ENCODE measurements at places on chromosomes 5 and 9.
A peak's percentile ranks its signal among the peaks of the same experiment; 100 is the strongest.

- no peak for DNase-seq
Measured at GRCh38 chr5:34660444-34660843, 4.3 kb downstream of the RAI14 start.

DNA sequence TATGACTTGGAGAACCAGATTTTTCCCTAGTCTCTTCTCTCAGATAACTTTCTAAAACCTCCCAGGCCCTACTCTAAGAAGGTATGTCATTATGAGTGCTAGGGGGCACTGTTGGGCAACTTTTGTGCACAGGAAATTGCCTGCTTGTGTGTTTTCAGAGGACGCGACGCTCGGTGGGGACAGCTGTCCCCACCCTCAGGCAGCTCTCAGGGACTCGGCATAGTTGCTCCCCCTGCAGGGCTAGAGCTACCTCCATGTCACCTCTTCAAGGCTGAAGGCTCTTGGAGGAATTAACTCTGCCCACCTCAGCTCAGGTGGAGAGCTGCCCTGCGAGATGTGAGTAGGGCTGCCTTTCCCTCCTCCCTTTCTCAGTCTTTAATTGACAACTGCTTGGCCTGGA lies 10.2 kb upstream of the TIFAB start:
- DNase-seq, result peak; percentile 15

DNA sequence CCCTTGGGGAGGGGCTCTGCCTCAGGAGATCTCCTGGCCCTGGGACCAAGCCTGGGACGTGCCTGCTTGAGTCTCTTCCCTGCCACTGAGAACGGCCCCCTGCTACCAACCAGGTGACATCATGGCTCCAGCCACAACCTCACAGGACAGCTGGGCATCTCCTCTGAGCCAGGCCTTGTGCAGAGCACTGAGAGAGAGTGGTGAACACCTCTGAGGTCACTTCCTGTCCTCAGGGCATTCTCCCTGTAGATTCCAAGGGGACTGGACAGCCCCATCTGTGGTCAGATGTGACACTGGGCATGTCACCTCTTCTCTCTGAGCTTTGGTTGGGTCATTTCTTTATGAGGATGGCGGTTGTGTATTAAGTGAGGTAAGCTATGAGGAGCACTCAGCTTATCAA lies 172.0 kb downstream of the MELK start:
- DNase-seq, result no peak

- no peak for DNase-seq
Measured at GRCh38 chr9:72588336-72588735, 66.9 kb downstream of the TMC1 start.

DNA sequence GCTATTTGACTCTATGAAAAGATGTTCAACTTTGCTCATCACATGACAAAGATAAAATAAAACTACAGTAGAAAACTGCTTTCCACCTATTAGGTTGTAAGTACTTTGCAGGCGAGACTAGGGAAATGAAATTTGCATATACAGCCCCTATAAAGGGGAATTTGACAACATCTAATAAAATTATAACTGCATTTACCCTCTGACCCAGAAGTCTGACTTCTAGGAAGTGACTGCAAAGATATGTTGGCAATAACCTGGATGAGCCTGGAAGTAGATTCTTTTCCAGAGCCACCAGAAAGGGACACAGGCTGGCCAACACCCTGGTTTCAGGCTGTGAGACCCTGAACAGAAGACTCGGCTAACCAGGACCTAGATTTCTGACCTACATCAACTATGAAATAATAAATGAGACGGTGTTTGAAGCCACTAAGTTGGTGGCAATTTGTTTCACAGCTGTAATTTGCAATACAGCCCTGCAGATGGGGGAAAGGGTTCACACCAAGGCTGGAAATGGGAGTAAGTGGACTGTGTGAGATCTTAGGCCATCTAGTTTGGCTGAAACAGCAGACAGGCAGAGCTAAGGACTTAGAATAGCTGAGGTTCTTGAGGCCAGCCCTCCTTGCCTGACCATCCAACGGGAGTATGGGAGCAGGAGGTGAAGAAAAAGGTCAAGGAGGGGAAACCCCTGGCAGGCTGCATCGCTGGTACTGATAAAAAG lies 106.6 kb downstream of the SIL1 start:
- no peak for DNase-seq

- DNase-seq, result no peak
Measured at GRCh38 chr5:13574574-13574973, 369.9 kb downstream of the DNAH5 start.

- DNase-seq, result no peak
Measured at GRCh38 chr9:36382484-36382883, 17.6 kb downstream of the RNF38 start.

- no peak for DNase-seq
Measured at GRCh38 chr5:152694231-152694630, 289.2 kb upstream of the NMUR2 start.

GRCh38 chr5:57414191-57414590 lies 68.4 kb downstream of the ACTBL2 start:
- no peak for DNase-seq

DNA sequence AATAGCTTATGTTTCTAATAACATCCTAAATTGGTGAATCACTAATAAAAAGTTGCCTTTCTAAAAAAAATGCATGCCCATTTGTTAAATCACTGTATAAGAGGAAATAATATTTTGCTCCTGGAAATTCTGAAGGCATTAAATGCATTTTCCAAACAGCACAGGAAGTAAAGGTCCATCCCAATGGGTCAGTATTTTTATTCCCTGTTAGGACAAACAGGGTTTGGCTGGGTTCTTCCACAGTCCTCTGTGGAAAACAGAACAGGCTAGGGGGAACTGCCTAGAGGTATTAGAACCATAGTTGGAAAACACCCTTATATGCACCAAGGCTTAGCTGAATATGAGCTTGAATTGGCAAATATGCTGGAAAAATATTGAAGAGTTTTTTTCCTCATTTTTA lies 85.2 kb downstream of the OXCT1 start:
- peak; percentile 68 for DNase-seq

DNA sequence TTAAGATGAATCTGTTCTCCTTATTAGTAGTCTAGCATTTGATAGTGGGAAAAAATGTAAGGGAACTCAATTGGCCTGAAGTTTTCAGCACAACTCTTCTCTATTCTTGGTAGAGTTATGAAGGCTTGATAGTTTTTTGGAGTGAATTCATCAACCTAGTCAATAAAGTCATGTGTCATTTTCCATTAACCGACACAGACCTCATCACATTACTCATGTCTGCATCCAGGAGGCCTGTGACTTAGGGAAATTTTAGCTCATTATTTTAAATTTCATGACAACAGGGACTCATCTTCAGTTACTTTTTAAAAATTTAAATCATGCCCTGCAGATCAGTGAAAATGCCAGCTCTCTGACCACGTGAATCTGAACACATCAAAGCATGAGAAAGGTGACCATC lies 63.3 kb downstream of the ADAMTS16 start:
- no peak for DNase-seq

- peak; percentile 33 for DNase-seq
Measured at GRCh38 chr5:107668154-107669095, 2.3 kb downstream of the EFNA5 start.

- peak; percentile 62 for DNase-seq
Measured at GRCh38 chr5:142296914-142297417, 27.9 kb downstream of the SPRY4 start.

GRCh38 chr5:79971156-79971555 lies 19.9 kb downstream of the MTX3 start:
- no peak for DNase-seq

DNA sequence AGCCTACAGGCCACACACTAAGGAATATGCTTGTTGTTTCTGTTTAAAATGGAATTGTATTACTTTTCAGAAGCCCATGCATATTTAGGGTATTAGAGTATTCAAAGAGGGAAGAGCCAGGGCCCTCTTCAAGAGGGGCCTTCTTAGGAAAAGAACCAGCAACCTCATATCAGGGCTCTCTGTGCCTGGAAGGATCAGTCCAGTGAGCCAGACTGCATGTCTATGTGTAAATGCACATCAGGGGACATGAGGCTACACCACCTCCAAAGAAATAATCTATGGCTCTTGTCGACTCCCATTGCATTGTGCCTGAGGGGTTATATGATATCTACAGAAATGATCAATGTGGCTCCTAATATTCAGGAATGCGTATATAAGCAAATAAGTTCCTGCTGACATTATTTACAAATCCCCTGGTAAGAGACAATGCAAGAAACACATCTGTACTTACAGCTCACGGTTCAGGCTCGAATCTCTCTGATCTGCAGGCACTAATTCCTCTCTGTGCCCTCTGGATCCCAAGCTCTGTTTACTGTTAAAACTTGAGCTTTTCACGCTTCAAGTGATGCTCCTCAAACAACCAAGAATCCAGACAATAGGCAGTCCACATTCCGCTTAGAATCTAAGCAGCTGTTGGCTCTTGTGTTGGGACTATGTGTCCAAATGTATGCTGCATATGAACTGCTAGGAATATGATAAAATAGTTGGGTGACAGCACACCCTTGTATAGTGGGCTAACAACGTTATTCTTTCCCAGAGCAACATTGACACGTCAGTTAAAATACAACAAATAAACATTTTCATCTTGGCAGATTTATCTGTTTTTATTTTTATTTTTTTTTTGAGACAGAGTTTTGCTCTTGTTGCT lies 150.2 kb upstream of the KLF9 start:
- no peak for DNase-seq

DNA sequence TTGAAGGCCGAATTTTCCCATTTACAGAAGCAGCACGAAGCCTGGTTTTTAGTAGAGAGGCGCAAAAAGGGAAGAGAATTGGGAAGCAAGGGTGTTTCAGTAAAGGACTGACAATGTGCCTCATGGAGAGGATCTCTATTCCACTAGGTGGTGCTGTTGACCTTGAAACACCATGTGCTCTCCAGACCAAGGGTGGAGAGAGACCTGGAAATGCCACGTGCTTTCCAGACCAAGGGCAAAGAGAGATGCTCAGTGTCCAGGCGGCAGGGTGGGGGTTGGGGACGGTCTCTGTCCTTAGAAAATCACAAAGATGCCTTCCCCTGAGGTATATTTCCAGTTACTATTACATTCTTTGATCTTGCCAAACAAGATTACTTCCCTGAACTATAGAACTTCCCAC lies 425.3 kb downstream of the CSNK1G3 start:
- peak; percentile 39 for DNase-seq

GRCh38 chr9:124283228-124283814 lies 25.6 kb downstream of the NEK6 start:
- DNase-seq, result no peak

DNA sequence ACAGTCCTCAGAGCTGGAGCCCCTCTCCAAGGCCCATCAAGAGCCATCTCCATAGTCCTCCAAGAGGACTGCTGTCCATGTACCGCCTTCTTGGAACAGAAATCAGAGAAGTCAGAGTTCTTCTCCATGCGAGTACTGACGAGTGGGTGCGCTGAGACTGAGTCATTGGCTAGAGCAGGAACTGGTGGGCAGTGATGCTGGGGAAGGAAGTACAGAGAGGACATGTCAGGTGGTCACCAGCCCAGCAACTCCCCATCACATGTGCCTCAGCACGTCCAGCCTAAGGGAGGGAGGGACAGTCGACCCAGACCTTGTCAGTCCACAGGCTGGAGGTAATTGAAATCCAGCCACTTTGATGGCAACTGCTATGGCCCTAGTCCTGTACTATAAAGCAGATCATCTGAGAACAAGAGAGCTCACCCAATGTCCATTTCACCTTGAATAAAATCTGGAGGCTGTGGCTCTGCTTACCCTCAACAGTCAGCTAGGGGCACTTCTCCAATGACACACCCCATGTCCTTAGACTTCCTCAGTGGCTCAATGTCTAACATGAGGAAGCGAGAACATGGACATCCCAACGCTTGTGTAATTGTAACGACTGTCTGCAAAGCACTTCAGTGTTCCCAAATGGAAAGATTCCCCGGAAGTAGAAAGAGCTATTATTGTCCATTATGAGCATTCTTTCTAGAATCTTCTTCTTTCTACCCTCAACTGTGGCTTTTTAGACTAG lies 15.0 kb upstream of the FBP1 start:
- no peak for DNase-seq

Measured in dermis microvascular lymphatic vessel endothelial cell (primary cell).